Foreskin melanocyte (primary cell): ENCODE measurements at places on chromosomes 16 and 17.

DNA sequence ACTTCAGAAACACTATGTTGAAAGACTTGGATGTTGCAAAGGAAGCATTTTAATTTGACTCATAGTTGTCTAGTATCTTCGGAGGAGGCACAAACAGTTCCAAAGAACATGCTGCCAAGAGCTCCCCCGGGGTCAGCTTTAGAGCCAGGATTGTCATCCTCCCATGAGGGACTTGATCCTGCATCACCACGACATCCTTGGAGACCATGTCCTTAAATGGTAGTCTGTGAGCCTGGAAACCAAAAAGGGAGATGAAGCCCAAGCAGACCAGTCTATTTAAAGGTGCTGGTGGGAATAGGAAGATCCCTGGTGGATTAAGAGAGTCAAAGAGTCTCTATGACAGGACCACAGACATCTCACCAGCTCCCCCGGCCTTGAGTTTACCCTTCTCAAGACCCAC is 33.3 kb upstream of the DYNLRB2 start:
- no peak for DNase-seq

- no peak for DNase-seq
These were observed 32.1 kb downstream of the ANKRD40 start for GRCh38 chr17:50675627-50676026.

- peak; percentile 87 for DNase-seq
These were observed 29.2 kb upstream of the LRRC75A start for GRCh38 chr17:16521070-16521727.

DNA sequence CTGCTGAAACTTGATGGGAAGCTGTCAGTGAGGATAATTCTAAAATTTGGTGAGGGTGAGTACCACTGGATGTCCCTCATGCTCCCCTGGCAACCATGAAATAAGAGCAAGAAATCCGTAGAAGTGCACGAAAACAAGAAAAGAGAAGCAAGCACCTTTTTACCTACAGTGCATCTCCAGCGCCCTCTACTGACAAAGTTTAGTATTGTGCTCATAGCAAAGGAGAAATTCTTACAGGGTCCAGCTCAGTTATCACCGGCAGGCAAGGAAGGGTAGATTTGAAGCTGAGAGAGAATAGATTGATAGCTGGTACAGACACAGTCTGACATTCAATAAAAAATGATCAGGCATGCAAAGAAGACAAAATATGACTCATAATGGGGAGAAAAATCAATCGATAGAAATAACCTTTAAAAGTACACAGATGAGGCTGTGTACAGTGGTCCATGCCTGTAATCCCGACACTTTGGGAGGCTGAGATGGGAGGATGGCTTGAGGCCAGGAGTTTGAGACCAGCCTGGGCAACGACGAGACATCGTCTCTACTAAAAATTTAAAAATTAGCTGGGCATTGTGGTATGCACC is 28.3 kb upstream of the TEX2 start:
- DNase-seq: no peak

DNA sequence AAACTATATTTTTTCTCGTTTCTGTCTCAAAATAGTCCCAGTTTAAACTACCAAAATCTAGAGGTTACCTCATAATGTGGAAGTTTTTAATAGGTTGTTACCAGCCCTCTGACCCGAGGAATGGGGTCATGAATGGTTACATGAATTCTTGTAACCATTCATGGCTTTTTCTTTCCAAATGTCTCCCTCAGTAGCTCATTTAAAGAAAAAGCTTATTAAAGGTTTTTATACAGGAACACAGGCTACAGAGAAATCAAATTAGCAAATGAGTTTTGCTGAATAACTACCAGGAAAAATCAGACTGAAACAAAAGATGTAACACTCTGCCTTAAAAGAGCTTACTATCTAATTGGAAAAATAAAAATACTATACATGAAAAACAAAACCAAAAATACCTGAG is 63.4 kb downstream of the SMURF2 start:
- no peak for DNase-seq

GRCh38 chr16:48126801-48127644 is 28.8 kb downstream of the ABCC12 start:
- peak; percentile 21 for DNase-seq

- DNase-seq: no peak
These were observed 51.6 kb upstream of the CRISPLD2 start for GRCh38 chr16:84768061-84768807.

DNA sequence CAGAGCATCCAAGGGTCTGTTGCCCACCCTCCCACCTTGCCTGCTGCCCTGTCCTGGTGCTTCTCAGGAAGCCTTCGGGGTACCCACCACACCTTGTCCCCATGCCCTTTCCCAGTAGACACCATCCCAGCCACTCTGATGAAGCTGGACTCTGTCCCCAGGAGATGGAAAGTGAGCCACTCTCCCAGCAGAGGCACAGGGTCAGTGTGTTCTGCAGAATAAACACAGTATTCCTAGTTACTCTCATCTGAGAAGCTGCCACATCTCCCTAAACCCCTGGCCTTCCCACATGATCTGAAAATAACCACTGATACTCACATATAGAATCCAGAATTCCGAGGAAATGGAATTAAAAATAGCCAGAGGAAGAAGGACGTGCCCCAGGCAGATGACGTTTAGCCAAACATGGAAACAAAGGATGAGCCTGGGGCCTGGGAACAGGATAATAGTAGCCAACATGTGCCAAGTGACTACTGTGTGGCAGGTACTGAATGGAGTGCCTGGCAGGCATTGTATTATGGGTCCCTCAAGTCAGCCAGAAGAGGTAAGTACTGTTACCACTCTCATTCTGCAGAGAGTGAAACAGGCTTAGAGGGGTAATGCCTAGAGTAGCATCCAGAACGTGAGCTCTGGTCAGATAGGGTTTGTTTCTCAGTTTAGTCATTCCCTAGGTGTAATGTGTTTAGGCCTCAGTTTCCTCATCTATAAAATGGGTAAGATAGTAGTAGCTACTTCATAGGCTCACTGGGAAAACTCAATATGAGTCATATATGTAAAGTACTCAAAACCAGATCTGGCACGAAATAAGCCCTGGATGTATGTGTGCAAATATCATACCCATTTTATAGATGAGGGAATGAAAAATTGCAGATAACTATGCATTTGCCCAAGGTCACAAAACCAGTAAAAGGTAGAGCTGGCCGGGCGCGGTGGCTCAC is 20.8 kb upstream of the PEMT start:
- DNase-seq: no peak

GRCh38 chr17:21199856-21200255 is 14.1 kb downstream of the TMEM11 start:
- no peak for DNase-seq

DNA sequence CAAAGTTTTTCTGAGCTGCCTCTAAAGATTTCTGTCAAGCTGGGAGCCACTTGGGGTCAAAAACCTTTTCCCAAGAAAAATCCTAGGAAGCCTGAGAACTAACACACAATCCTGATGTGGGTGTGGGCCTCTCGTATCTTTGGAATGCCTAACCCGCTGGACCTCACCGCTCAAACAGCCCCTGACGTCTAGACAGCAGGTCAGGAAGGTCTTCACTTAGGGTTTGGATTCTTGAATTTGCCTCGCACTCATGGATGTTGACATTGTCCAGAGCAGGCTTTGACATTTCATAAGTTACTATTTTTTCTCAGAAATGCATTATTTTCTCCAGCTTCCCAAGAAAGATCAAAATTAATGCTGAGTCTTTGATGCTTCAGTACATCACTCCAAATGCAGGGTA is 18.9 kb downstream of the TEX2 start:
- no peak for DNase-seq

DNA sequence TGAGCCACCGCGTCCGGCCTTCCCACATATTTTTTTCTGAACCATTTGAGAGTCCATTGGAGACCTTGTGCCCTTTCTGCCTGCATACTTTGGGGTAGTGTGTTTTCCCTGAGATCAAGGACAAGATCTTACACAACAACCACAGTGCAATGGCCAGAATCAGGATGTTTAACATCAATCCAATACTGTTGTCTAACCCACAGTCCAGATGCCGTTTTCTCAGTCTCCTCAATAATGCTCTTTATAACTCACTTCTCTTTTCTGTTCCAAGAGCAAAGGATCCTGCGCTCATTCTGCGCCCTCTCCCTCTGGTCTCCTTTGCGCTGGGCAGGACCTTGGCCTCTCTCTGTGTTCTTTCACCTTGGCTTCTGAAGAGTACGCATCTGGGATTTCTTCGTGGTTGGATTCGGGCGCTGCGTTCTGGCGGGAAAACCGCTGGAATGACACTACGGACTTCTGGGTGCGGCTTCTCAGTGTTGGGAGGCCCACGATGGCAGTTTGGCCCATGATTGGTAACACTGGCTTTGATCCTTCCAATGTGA is 16.6 kb downstream of the CBX4 start:
- DNase-seq: no peak

DNA sequence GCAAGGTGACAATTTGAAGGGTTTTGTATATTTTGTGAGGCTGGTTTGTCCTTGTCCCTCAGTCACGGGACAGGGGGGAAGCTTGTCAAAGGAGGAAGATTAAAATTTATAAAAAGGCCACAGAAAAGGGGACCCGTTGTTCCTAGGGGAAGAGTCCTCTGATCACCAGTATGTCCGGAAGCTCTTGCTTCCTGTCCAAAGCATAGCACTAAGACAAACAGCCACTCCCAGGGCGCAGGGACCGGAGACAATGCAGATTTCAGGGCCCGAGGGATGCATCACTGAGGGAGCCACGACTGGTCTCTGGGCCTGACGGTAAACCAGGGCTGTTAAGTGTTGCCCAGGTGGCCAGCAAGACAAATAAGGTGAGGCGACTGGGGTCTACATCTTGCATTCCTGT is 95.2 kb downstream of the MAF start:
- DNase-seq: no peak

GRCh38 chr17:29825604-29826003 is 104.4 kb downstream of the SSH2 start:
- DNase-seq: no peak

GRCh38 chr16:28561557-28562187 is 8.0 kb downstream of the SGF29 start:
- no peak for DNase-seq
